HCT116 (cell line): ENCODE measurements at places on chromosomes 3 and 15. TPM values are rescaled to one million over a fixed set of nuclear protein-coding genes. Genes with fewer than 3 reads are reported as not detected.

DNA sequence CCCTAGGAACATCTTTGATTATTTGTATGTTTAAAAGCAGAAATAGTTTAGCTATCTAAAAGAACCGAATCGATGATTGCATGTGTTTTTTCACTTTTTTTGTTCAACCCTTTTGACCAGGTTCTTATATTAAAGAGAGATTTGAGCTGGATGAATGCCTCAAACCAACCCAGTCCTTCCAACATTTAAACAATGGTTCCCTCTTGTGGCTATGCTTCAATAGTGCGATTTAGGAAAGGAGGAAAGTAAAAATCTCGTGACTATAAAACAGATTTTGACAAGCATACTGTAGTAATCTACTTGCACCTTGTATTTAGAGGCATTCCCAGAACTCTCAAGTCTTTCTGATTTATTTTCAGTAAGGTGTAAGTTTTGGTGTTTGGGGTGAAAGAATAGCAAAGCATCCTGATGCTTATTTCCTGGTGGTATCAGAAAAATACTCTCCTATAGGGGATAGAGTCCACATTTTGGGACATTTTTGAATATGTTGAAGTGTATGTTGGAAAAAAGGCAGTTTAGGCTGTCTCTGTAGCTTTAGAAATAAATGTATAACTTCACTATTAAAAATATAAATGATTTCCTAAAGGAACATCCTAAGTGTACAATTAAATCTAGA, 159.6 kb upstream of the KCNH8 start:
- DNase-seq: no peak

- DNase-seq: no peak
Measured at GRCh38 chr3:115996420-115997108, 373.3 kb downstream of the GAP43 start.

DNA sequence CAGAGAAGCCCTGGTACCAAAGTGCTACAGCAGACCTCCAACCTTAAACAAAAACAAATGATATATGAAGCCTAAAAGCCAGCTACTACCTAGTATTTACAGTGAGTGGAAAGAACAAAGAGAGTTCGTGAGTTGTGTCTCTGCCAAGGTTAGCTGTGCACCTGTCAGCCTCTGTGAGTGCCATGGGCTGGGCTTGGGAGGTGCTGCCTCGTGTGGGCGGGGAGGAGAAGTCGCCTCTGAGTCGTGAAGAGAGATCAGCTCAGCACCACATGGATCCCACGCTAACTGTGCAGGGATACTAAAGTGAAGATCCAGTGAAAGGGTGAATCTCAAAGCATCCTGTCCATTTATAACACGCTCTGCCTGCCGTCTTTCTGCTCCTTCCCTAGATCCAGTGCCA, 101.9 kb downstream of the CHDH start:
- no peak for DNase-seq

GRCh38 chr3:171462224-171462623, 2.0 kb upstream of the TNIK start:
- no peak for DNase-seq

DNA sequence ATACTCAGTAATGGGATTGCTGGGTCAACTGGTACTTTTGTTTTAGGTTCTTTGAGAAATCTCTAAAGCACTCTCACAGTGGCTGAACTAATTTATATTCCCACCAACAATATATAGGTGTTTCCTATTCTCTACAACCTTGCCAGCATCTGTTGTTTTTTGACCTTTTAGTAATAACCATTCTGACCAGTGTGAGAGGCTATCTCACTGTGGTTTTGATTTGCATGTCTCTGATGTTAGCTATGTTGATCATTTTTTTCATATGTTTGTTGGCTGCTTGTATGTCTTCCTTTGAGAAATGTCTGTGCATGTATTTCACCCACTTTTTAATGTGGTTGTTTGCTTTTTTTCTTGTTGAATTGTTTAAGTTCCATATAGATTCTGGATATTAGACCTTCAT, 98.2 kb upstream of the DCBLD2 start:
- DNase-seq: no peak

DNA sequence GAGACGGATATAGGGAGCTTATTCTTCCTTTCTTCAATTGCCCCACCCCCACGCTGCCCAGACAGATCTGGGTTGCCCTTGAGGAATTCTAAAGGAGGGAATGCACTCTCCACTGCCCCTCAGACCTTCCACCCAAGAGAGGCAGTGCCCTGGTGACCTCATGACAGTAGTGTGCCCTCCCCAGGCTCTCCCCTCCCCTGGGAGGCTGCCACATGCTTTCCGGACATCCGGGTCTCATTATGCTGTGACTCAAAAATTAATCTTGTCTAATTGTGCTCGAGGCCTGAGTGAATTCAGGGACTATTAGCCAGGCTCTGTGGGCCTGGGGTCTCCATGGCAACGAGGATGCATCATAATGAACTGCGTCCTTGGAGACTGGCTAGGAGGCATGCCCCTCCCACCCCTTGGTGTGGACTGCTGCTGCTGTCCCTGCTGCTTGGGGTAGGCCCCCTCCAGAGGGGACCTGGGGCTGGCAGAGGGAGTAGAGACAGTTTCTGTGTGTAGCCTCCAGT, 20.8 kb downstream of the CORO2B start:
- no peak for DNase-seq

WDR93 gene
- total RNA-seq: 0.42 TPM

ALDH1A3 gene
- 248 TPM for total RNA-seq
